Astrocyte (in vitro differentiated cells and primary cell): ENCODE measurements at places on chromosomes 3 and 15.

DNA sequence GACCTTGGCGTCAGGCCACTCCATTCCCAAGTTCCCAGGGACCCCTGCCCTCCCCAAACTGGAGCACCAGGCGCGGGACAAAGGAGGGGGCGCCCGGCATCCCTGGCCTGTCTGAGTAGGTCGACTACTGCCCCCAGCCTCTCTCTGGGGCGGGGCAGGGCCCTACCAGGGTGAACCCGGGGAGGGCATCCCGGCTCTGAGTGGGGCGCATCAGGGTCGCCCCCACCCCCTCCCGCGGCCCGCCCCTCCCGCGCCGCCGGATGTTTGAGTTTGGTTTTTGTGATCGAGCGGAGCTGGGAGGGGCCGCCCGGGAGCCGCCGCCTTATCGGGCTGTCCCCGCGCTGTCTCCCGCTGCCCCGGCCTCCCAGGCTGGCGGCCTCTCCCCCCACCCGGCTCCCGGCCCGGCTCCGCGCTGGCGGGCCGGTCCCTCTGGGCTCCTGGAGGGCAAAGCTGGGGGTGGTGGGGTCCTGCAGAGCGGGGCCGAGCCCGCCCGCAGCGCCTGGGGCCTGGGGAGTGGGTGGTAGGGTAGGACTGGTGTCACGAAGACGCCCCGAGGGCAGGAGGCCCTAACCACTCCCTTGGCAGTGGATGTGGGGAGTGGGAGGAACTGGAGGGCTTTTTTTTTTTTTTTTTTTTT is 47.2 kb upstream of the SMAD6 start:
- no peak for DNase-seq

DNA sequence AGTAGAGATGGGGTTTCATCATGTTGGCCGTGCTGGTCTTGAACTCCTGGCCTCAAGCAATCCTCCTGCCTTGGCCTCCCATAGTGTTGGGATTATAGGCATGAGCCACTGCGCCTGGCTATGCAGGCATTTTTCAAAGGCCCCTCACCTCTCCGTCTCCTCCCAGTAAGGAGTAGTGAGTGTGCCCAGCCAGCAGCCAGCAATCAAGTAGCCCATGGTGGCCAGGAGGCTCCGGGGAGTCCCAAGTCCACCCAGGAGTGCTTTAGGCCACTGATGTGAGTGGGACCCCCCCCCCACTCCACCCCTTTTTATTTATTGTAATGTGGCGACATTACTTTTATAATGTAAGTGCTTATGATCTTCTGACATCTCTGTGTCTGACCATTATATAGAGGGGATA is 8.1 kb downstream of the ISG20 start:
- no peak for DNase-seq

- no peak for DNase-seq
Observed at GRCh38 chr3:33746416-33747116, 28.5 kb upstream of the CLASP2 start.

DNA sequence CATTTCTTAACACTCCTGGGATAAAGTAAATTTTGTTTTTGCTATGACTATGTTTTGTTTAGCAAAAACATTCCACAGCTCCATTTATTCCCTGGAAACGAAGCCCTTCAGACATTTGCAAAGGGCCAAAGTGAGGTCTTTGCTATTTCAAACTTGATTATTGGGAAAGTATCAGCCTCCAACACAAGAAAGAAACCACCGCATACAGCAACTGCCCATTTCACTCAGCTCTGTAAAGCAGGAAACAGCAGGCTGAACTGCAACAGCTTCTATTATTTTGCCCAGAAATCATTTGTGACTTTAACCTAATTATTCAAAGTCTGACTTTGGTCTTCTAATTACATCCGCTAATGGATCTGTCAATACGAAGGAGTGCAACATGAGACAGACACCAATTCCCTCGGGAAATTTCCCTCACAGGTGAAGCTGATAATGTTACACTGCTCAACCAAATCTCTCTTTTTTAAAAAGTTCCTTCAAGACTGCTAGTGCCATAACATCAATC is 72.1 kb downstream of the RFTN1 start:
- peak; percentile 34 for DNase-seq

GRCh38 chr3:13114811-13115575 is 41.8 kb upstream of the IQSEC1 start:
- no peak for DNase-seq

DNA sequence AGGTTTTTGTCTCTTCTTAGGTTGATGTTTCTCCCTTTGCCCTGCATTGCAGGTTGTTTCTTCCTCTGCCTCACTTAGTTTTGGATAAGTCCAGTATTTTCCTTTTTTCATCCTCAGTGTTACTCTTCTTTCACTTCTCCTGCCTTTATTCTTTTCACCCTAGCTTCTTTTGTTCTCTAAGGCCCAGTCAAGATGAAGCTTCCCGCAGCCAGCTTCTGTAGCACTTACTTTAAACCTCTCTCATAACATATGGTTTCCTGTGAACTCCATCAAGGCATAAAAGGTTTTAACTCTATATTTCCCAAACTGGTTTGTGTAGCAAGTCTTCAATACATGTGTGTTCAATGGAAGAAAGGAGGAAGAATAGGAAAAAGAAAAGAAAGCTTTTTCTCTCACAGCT is 54.1 kb downstream of the TP63 start:
- no peak for DNase-seq

DNA sequence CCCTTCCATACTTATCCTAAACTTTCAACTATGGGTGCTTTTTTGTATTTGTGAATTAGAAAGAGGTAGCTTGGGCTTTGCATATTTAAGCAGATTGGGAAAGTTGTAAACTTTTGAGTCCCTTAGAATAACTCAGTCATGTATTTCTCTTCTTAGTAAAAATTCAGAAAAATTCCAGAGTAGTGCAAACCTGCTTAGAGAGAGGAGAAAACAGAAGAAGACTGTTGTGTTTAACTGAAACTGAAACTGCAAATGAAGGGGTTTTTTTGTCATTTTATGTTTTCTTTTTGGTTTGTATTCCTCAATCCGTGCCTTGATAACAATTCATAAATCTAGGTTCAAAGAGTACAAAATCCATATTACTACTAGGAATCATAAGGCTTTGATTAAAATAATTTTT is 31.3 kb downstream of the CD200 start:
- DNase-seq, result no peak

DNA sequence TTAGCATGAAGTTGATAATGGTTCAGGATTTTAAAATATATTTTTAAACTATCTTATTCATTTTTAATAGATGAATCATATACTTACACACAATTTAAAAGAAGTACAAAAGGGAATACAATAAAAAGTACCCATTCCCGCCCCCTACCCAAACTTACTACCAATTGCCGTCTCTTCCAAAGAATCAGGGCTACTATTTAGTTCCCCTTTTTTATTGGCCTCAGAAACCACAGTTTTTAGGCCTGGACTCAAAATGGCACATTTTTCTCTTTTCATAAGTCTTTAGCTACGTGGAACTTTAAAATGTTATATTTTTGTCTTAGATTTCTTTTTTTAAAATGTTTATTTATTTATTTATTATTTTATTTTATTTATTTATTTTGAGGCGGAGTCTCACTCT is 18.0 kb downstream of the LRRK1 start:
- no peak for DNase-seq

DNA sequence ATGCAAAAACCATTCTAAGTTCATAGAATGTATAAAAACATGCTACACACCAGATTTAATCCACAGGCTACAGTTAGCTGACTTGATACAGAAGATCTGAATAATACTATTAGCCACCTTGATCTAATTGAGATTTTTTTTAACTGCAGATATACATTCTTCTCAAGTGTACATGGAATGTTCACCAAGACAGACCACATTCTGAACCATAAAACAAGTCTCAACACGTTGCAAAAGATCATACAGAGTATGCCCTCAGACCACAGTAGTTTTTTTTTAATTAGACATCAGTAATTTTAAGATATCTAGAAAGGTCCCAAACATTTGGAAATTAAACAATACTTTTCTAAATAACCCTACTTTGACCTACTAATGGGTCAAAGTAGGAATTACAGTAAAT is 83.3 kb downstream of the FGF7 start:
- no peak for DNase-seq

DNA sequence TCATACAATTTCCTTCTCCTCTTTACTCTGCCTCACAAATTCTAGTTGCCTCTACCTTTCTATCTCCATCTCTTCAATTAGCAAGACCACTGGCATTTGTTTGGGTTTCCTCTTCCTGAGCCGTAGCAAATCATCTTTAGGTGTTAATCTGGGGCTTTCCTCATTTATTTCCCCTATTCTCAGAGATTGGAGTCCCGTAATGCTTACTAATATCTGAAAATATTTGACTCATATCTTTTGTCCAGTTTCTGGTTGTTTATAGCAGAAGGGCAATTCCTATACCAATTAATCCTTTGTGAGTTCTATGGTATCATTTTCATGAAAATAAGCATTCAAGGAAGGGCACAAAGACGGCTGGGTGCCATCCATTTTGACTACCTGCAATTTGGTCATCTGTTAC is 103.7 kb downstream of the NR2E3 start:
- no peak for DNase-seq

DNA sequence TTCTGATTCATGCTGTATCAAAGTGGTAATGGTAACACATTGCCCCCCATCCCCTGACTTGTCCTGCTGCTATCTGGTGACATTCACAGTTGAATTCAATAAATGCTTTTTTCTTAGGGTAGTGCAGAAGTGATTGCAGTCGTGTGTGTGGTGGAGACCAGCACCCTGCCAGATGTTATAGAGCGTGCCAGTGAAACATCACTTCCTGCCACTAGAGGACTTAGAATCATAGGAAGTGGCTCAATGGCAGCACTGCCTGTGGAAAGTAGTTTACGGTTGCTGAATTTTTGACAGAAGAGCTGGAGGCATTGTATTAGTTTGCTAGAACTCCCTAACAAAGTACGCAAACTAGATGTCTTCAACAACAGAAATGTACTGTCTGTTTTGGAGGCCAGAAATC is 37.4 kb upstream of the P2RY12 start:
- no peak for DNase-seq
